HAP-1 (cell line): ENCODE measurements at places on chromosomes 1 and 21.

DNA sequence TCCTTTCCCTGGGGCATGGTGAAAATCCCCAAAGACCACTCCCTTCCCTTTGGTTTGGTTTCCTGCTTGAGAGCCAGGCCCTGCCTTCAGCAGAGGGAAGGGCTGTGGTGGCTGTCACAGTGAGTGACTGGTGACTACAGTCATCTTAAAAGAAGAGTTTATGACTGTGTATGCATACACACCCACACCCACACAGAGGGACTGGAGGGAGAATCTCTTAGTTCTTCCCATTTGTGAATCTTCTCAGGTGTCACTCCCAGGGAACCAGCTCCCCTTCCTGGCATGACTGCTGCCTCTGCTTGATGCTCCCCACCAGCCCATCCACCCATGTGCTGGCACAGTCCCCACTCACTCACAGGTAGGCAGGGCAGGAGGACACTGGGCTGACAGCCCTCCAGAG lies 3.9 kb upstream of the KCNA2 start:
- DNase-seq, result no peak

GRCh38 chr1:160454371-160455152 lies 54.2 kb downstream of the VANGL2 start:
- DNase-seq, result no peak

GRCh38 chr1:83999316-83999819 lies 436 bp upstream of the TTLL7 start:
- DNase-seq, result peak; percentile 89

GRCh38 chr1:206568779-206569352 lies 43.4 kb downstream of the EIF2D start:
- no peak for DNase-seq

GRCh38 chr1:74731399-74732052 lies 1.3 kb downstream of the CRYZ start:
- DNase-seq, result no peak

DNA sequence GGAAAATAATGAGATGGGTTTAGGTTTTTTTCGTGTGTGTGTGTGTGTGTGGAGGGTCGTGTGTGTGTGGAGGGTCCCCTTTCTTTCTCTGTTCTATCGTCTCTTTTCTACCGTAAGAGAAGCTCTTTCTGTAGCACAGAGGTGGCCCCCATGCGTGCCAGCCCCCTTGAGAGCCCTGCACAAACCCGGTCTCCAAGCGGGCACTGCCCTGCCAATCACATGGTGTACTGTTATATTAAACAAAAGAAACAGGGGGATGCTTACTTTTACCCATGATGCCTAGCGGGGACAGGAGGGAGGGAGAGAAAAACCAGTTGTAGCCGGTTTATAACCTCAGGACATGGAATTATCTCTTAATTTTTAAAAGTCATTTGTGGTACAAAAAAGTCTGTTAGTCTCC lies 41.0 kb downstream of the GATAD2B start:
- DNase-seq, result peak; percentile 59
